ENCODE measurements at places on chromosomes 3 and 15.

DNA sequence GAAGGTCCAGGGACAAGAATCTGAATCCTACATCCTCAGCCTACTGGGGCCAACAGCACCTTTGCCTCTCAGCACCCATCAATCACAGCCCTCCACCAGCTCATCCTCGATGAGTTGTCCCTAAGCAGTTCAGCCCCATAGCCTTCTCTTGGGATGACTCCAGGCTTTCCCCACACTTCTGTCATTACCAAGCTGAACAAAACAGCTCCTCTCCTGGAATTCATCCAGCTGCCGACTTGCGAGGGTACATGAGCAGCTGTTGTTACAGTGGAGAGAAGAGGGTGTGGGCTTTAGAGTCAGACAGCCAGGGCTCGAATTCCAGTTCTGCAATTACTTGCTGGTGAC is 69.0 kb upstream of the THBS1 start:
- no peak for DNase-seq

- DNase-seq, result no peak
Observed at GRCh38 chr15:63075984-63076713, 33.6 kb downstream of the TPM1 start.

DNA sequence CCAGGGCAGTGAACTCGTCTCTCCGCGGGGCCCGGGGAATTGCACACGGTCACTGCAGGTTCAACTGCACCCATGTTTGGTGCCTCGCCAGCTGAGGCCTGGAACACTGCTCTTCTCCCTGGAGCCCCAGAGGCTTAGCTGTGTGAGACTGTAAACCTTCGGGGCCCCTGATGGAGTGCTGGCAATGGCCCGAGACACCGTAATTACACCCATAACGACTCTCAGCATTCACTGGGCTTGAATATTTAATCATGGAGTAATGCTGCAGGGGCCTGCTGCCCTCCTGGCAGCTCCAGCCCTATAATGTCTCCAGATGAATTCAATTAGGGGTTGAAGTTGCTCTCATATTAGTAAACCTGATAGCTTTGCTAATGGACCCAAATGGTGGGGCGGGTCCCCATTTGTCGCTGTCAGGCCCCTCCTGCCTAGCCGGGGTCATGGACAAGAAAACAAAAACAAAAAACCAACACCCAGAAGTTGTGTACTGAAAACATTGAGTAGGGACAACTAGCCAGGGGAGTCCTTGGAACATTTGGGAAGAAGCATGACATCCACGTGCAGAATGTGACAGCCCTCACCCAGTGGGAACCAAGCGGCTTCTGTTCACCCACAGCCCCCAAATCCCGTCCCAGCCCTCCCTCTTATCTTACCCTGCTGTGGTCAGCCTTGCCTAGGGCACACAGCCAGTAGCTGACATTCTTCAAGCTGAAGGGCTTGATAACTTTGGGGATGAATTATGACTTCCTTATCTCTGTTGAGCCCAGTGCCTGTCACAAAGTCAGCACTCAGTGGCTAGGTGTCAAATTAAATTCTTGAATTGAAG is 74.3 kb upstream of the SCN5A start:
- no peak for DNase-seq

GRCh38 chr15:59437142-59437816 is 707 bp upstream of the FAM81A start:
- no peak for DNase-seq

GRCh38 chr3:56415652-56416051 is 52.6 kb downstream of the ERC2 start:
- no peak for DNase-seq

GRCh38 chr3:186476044-186476468 is 68.1 kb downstream of the CRYGS start:
- DNase-seq, result no peak

DNA sequence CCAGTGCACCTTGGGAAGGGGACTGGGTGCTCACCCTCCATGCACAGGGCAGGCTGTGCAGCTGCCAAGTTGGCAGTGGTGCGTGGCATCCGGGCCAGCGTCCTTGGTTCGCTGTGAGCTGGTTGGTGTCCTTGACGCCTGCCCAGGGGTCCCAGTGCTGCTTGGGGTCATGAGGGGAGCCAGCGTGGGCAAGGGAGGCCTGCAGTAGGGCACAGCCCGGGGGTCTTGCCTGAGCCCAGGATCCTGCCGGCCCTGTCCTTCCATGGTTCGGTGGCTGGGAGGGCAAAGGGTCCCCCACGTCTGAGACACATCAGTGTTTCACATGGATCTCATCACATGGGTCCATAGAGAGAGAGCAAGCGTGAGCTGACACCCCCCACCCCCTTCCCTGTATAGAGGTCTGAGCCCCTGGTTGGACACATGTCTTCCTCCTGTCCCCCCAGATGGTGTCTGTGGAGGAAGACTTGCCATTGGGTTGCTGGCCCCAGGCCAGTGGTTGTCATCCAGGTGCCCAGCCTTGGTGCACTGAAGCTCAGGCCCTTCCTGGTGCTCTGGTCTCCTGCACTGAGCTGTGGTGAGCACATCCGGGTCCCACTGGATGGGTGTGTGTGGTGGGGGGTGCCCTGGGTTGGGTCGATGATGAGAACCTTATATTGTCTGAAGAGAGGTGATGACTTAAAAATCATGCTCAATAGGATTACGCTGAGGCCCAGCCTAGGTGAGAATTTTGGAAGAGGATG is 232.3 kb downstream of the SNRPN start:
- DNase-seq, result no peak

- DNase-seq, result no peak
Observed at GRCh38 chr3:129673897-129674797, 67.7 kb upstream of the PLXND1 start.

- no peak for DNase-seq
Observed at GRCh38 chr3:26962492-26963360, 340.2 kb downstream of the LRRC3B start.

DNA sequence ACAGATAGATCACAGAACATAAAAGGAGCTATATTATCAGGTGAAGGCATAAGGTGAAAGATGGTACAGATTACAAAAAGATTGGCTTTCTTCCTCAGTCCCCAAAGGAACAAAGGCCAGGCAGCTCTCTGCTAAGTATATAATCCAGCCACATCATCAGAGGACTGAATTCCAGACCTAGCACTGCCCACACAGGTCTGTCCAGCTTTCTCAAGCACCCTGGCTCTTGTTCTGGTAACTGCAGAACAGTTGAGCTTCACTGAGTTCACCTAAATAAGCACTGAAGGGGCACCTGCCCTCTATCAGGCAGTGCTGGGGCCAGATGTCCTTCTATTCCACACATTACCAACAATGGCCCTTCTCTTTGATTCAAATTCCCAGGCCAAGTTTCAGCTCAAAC is 6.3 kb downstream of the DUOXA1 start:
- DNase-seq, result no peak

GRCh38 chr3:148493631-148494030 is 204.1 kb upstream of the AGTR1 start:
- no peak for DNase-seq

DNA sequence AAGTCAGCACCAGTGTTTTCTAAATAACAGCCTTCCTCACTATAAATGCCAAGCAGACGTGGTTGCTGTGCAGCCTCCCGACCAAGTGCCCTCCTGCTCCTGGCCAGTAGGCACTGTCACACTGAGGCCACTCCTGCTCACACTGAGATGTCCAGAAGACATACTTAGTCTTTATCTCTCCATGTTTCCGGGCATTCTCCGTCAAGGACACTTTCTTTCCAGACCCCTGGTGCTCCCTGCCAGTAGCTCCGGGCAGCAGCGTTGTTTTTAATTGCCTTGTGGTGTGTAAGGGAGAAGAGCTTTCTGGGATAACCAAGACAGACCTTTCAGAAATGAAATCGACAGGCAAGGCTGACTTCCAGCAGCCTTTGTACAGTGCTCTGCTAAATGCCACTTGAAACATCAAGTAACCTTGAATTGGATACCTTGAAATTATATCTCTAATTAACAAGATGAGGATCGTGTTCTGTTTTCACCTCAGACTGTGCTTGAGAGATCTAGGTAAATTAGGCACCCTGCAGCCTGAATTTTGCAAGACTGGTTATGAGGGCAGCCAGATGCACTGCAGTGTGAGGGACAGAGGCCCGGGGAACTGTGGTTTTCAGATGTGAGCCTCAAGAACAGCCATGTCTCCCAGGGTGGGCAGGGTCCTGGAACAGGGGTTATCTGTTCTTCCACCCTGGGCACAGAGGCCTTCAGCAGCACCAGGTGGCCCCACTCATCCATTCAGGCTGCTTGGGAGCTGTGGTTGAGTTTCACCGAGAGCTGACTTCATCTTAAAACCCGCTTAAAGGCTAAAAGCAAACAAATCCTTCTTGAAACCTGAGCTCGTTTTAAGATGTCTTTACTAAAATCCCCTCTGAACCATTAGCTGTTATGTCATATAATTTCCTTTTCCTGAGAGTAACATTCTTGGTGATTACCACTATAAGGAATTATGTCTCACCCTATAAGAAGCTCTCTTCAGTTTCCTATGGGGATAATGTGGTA is 105.5 kb upstream of the IL12A start:
- DNase-seq, result no peak

GRCh38 chr3:154062513-154062912 is 58.7 kb upstream of the ARHGEF26 start:
- no peak for DNase-seq

- no peak for DNase-seq
Observed at GRCh38 chr15:42402455-42403205, 43.3 kb downstream of the CAPN3 start.

- no peak for DNase-seq
Observed at GRCh38 chr15:94242257-94242656, 10.9 kb downstream of the MCTP2 start.

DNA sequence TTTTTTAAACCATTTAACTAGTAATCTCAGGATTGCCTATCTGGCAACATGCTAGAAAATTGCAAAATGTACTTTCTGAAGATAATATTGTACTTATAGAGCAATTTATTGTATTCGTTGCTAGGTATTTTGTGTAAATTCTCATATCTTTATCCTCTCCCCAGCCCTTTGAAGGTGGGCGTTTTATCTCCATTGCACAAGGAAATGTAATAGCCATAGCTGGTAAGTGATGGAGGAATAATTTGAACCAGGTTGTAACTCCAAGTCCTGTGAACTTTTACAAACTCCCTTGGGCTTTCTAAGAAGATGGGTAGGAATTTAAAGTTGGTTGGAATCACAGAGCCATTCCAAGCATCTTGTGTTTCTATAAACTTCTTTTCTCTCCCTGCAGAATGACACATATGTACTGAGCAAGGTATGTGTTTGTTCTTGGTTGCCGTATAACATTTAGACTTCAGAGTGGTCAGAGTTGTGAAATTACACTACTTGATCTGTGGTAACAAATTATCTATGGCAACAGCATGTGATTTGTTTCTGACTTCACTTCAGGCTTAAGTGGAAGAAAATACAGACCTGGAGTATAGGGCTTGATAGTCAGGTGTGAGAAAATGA is 170.9 kb downstream of the AKAP13 start:
- DNase-seq, result no peak

- no peak for DNase-seq
Observed at GRCh38 chr15:99248000-99248715, 1.2 kb downstream of the TTC23 start.

DNA sequence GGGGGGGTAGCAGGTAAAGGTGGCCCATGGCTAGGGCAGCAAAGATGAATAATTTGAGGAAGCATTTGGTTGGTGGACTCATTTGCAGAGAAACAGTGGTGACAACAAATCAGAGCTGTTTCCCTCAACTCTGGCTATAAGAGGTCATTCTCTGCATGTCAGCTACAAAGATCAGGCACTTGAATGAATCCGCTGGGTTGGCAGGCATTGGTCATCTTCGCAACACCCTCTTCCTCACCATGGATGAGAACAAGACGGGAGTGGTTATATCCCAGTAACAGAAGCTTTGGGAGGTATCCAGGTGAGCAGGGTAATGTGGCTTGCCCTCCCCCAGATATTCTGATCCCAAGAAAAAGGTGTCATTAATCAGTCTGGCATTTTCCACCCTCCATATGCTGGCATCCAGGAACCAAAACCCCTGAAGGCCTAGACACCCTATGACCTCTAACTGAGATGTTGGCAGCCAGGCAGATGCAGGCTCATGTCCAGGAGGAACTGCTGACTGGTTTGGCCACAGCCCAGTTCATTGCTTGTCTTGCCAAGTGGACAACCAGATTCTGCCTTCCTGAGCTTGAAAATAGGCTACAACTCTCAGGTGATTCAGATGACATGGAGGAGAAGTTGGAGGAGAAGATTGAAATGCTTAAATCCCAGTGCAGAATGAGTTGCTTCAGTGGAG is 108.9 kb upstream of the TRIM42 start:
- no peak for DNase-seq

GRCh38 chr15:70526974-70527325 is 236.4 kb downstream of the UACA start:
- no peak for DNase-seq

DNA sequence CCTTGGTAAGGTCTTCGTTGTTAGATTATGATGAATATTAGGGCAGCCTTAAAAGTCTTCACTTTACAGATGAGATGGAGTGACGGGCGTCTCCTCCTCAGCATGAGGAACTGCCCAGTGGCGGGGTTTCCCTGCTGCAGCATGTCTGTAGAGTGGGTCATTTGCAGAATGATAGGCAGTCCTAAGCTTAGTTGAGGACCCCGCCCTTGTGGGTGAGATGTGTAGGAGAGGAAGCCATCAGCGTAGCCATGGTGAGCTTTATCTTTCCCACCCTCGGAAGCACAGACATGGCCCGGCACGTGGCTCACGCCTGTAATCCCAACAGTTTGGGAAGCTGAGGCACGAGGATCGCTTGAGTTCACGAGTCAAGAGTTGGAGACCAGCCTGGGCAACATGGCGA is 877 bp downstream of the NIT2 start:
- no peak for DNase-seq

DNA sequence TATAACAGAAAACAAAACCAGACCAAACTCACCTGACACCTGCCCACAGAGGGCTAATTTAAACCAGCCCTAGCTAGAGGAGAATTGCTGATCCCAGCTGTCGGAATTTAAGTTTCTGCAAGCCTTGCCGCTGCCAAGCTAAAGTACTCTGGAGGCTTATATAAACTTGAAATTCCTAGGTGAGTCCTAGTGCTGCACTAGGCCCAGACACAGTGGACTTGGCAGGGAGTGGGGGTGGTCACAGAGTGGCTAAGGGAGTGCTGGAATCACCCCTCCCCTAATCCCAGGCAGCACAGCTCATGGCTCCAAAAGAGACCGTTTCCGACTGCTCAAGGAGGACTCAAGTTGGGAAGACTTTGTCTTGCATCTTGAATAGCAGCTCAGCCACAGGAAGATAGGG is 17.6 kb downstream of the TMCO5A start:
- no peak for DNase-seq

DNA sequence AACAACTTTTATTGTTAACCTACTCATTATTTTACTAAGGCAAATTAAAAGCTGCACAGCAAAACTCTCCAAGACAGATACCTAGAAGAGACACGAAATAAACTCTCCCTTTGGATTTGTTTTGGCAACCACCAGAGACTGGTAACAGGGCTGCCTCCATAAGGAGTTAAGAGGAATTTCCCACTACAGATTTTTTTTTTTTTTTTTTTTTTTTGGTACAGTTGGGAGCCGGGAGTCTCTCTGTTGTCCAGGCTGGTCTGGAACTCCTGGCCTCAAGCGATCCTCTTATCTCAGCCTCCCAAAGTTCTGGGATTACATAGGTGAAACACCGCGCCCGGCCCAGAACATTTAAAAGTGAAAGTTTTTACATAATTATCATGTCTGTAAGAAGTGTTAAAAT is 73.6 kb upstream of the VGLL4 start:
- no peak for DNase-seq

GRCh38 chr3:107545680-107546120 is 22.9 kb downstream of the BBX start:
- no peak for DNase-seq

- DNase-seq, result no peak
Observed at GRCh38 chr15:59329570-59330350, 42.9 kb downstream of the MYO1E start.

Data from activated CD8-positive, alpha-beta memory T cell treated with anti-CD3 and anti-CD28 coated beads for 4 hours (primary cell).